Fibroblast of the aortic adventitia (primary cell): ENCODE measurements at places on chromosomes 3 and 15. TPM values are rescaled to one million over a fixed set of nuclear protein-coding genes. Genes with fewer than 3 reads are reported as not detected.
A peak's percentile ranks its signal among the peaks of the same experiment; 100 is the strongest.

Gene IL17RE
- total RNA-seq, result 1.5 and 3.1 TPM in 2 replicates

Gene HYAL3
- total RNA-seq, result 1.2 and 3.1 TPM in 2 replicates

Gene INSYN1
- 1.2 and 5.5 TPM in 2 replicates for total RNA-seq

Gene ULK3
- total RNA-seq, result 15.1 and 17.7 TPM in 2 replicates

Gene NCBP2
- 48.8 and 49.5 TPM in 2 replicates for total RNA-seq

Gene GOLGA8R
- 0.33 and 2.3 TPM in 2 replicates for total RNA-seq

Gene WDR93
- 0.09 and 0.49 TPM in 2 replicates for total RNA-seq

Gene MUC13
- total RNA-seq, result not detected in 2 replicates

Gene PRTG
- 0.45 and 2.3 TPM in 2 replicates for total RNA-seq

Gene FSIP1
- 1.4 and 4.2 TPM in 2 replicates for total RNA-seq

Gene C3orf22
- total RNA-seq, result not detected in 2 replicates

Gene TMEM212
- total RNA-seq, result not detected in 2 replicates

GRCh38 chr15:39623529-39623931 is 42.7 kb downstream of the THBS1 start:
- DNase-seq, result no peak

DNA sequence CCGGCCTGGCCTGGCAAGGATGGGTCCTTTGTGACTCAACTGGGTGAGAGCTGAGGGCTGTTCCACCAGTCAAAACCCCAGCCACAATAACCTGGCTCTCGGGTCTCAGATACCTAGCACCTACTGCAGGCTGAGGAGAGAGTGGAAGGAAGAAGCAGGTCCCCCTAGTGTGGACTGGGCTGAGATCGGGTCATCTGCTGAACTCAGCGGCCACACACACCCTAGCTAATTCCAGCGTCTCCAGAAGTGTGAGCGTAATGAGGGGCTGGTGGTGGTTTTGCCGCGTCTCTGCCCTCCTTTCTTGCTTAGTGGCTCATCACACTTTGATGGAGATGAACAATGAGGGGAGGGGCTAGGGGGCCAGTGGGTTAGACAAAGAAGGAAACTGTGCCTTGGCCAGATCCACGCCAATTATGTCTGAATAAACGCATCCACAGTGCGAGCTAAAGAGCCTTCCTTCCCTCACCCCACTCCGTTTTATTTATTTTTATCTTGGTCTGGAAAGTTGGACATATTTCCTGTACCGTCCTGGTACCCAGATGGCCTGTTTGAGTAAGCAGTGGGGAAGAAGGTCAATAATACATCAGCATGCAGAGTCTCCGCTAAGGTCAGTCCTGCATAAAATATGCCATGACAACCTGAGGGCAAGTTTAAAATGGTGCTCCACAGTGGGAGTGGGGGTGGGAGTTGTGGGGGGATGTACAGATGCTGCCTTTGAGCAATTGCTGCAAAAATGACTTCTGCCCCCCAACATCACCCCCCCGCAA is 370.0 kb downstream of the WDR72 start:
- no peak for DNase-seq

- DNase-seq, result no peak
These were observed 107.2 kb downstream of the CHST2 start for GRCh38 chr3:143226678-143227291.

- peak; percentile 24 for DNase-seq
These were observed 101.6 kb downstream of the TMEM266 start for GRCh38 chr15:76161153-76162035.

DNA sequence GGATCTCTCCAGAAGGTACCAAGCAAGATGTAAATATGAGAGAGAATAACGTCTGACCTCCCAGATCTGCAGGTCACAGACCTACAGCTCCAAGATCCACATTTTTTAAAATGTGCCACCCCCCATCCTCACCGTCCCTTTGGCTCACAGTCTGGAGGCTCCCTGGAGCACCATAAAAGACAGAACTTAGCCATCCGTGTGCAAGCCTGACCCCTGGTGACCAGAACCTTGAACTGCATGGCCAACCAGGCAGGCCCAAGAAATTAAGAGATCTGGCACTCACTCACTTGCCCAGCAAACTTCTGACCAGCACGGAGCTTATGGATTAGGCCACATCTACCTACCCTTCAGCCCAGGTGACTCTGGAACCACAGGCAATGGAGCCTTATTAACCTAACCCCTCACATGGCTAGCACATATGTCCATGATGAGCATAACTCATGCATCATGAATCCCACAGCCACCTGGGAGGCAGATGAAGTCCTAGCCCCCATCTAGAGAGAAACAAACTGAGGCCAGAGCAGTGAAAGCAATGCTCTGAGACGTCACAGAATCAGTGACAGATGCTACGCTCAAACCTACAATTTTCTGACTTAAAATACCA is 275.3 kb downstream of the UACA start:
- peak; percentile 84 for DNase-seq

GRCh38 chr3:155064920-155065319 is 15.2 kb upstream of the MME start:
- DNase-seq, result no peak

DNA sequence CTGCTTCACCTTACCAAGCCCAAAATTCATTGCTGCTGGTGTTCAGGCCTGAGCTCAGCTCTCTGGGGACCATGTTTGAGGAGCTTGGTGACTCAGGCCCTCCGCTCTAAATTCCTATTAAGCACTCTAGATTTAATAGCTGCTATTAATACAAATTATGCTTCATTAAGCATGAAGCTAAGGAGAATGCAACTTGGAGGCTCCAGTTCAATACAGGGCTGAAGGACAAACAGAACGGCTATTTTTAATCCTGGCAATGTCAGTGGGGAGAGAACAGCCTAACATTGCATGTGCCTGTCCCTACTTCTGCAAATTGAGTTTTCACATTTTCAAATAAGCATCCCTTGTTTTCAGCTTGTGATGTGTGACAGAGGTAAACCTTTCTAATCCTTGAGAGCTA is 80.1 kb upstream of the TRIM42 start:
- no peak for DNase-seq

DNA sequence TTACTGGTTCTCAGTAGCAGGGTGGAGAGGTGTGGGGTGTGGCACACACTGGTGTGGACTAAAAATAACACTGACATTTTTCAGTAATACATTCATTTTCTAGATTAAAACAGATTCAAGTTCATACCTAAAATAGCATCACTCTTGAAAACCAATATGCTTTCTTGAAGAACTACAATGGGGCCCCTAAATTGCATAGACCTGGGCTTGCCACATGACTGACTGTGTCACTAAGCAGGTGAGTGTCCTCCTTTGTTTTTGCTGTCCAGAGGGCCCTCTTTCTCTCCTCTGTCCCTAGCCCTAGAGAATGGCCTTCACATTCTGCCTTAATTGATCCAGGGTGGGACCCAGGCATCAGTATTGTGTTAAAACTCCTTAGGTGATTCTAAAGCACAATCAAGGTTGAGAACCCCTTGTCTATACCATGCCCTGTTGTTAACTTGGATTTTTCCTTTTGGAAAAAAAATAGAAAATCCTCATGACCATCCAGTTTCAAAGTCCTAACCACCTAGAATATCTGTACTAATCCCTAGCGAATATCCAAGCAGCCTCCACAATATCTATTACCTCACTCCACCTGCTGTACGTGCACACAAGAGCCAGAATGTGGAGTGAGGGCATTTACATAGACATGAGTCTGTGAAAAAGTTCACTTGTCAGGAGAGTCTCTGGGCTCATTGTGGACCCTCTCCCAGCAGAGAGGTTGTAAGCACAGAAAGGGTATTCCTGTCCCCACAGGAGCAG is 18.7 kb upstream of the TMEM41A start:
- DNase-seq, result no peak

DNA sequence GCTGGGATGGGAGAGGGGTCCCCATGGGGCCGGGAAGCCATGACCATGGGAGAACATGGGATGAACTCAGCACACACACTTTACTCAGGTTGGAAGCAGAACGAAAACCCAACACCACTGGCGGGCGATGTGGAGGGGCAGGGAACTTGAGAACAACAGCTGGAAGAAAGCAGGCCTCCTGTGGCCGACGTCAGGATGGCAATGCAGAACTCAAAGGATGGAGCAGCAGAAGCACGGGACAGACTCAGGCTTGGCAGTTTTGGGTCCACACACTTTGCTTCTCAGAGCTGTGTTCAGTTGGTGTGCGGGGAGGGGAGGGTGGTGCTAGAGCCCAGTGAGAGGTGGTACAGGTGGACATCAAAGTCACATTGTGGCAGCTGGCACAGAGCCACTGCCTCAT is 80.7 kb downstream of the SEC22A start:
- DNase-seq, result no peak

DNA sequence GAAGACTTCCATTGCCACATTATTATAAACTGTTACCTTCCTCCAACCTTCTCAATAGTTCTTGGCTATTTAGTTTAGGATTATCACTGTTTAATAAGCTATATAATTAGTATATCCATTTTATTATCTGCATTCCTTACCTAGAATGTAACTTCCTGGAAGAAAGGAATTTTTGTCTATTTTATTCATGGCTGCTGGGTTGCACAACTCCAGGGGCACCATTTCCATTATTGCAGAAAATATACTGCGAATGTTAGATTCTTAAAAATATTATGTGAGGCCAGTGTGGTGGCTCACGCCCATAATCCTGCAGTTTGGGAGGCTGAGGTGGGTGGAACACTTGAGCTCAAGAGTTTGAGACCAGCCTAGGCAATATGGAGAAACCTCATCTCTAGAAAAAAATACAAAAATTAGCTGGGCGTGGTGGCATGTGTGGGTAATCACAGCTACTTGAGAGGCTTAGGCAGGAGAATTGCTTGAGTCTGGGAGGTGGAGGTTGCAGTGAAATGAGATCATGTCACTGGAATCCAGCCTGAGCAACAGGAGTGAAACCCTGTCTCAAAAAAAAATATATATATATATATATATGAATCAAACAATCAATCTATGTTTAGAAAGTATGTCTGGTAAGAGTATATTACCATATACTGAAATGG is 19.9 kb downstream of the CLDN1 start:
- DNase-seq, result no peak

GRCh38 chr15:78207641-78208340 is 26.6 kb downstream of the ACSBG1 start:
- no peak for DNase-seq

GRCh38 chr15:90058775-90059174 is 43.5 kb downstream of the IDH2 start:
- no peak for DNase-seq

DNA sequence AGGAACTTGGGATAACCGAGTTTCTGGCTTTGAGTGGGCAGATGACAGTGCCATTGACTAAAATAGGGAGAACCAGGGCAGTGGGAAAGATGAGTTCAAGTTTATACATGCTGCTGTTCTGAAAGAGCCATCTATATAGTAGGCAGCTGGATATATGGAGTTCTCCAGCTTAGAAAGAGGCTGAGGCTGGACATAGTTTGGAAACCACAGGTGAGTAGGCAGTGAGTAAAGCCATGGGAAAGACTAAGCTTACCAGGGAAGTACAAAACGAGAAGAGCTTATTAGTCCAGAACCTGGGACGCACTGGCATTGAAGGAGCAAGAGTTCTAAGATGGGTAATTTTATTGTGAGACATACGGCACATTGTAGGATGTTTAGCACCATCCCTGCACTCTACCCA is 54.2 kb downstream of the MSL2 start:
- no peak for DNase-seq

DNA sequence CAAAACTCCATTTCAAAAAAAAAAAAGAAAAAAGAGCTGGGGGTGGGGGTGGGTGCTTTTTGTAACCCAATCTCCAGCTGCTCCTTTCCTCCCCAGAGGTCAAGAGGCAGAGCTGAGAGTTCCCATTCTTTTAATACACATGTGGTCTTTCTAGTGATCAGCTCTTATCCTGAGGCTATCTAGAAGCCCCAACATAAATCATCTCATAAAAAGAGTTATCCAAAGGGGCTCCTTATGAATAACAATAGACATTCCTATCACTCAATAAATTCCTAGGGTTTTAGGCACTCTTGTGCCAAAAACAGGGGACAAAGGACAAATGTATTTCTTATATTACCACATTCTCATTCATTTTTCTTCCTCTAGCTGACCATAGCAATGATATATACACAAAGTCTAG is 25.1 kb upstream of the GAP43 start:
- no peak for DNase-seq

DNA sequence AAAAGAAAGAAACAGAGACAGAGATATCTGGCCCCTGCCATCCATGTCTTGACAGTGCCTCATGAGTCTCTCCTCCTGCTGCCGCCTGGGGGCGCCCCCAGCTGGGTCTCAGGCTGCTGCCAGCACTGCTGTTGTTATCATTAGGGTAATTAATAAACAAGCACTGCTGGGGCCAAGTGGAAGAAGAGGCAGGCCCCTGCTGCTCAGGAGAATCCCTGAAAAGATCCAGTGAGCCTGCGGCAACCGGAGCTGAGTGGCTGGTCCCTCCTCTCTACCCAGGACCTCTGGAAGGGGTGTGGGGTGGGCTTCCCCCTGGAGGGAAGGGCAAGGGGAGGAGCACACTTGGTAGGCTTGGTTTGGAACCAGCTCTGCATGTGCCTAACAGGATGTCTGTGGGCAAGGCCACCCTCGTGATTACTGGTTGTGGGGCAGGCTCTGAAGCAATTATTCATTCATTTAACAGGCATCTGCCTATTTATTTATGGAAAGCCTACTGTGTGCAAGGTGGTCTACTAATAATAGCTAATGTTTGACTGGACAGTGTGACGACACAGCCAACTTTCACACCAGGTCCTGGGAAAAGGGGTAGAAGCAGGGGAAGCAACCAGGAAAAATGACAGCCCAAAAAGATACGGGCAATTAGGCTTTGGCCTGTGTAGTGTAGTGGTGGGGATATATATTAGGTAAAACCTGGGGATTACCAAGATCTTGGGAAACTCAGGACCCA is 1.2 kb upstream of the TYRO3 start:
- peak; percentile 45 for DNase-seq

DNA sequence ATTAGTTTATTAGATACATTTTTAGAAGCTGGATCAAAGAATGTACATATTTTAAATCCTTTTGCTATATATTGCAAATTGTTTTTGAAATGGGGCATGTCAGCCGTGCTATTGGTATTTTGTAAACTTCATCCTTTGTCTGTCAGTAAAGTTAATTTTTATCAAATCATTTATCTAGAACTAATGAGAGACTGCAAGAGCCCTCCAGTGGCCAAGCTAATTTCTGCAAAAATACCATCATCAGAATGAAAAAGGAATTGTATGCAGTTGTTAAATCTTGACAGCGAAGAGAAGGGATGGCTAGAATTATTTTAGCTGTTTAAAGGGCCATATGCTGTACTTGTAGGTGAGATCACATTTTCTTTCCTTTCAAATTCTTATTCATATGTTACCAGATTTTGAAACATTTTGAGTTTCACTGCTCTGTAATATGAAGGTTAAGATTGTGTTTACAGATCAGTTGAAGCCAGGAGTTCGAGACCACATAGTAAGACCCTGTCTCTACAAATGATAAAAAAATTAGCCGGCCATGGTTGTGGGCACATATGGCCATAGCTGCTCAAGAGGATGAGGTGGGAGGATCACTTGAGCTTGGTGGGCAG is 8.1 kb upstream of the CLDN11 start:
- DNase-seq, result peak; percentile 56

GRCh38 chr3:141875893-141876380 is 506 bp upstream of the ATP1B3 start:
- DNase-seq, result peak; percentile 65

DNA sequence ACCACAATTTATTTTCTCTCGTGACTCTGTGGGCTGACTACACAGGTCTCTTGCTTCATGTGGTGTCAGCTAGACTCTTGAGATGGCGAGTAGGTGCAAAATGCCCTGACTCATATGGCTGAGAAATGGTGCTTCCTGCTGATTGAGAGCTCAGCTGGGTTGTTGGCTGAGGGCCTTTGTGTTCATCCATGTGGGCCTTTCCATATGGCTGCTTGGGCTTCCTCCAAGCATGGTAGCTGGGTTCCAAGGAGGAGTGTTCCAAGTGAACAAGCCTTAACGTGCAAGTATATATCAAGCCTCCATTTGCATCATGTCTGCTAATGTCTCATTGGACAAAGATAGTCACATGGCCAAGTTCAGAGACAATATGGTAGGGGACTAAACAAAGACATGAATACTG is 164.0 kb downstream of the PDCD6IP start:
- no peak for DNase-seq
